ENCODE measurements at places on chromosomes 2 and 18.

GRCh38 chr2:178718283-178718682, 88.9 kb downstream of the TTN start:
- no peak for DNase-seq

DNA sequence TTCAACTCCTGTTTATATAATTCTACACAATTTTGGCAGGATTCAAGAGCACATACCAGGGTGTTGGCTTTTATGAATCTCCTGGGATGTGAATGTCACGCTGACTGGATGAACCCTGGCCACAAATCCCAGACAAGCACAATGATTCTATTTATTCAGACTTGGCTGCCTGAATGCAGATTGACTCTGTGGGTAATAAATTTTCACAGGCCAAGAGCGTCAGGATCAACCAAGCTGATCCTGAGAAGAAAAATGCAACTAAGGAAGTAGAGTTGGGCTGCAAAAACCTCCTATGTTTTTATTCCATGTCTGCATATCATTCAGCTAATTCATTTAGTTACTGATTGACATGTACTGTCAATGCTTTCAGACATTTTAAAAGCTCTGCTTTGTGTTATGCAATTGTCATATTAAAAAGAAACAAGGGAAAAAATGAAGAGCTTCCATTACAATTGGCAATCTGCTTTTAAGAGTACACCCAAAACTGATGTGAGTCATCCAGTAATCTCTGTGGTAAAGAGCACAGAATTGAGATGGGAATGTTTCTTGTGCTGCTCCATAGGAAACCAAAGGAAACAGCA, 173.0 kb upstream of the REV1 start:
- no peak for DNase-seq

DNA sequence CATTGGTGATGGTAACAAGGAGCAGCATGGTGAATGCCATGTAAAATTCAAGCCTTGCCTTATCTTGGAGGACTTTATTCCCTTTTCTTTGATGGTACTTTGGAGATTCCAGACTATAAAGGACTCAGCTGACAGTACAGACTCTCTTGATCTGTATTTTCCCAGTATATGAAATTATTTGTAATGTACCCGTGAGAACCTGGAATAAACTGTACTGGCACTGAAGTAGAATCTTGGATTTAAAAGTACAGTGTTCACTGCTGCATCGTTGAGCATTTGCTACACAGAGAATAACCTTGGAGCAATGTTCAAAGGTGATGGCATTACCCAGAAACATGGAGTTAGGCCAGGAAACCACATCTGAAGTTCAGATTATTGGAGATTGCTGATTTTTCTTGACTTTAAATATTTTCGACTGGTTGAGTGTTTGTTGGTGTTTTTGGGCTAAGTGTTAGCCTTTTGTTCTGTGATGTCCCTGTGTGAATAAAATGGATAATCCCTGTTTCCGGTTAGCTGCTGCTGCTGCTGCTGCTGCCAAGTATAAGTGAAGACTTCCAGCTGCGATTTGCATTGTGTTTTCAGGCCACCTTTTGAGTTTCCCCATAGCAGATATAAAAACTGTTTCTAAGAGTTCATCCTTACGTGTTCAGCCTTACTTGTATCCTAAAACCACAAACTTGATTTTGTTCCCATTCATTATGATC, 122.0 kb downstream of the SPTBN1 start:
- DNase-seq, result no peak

DNA sequence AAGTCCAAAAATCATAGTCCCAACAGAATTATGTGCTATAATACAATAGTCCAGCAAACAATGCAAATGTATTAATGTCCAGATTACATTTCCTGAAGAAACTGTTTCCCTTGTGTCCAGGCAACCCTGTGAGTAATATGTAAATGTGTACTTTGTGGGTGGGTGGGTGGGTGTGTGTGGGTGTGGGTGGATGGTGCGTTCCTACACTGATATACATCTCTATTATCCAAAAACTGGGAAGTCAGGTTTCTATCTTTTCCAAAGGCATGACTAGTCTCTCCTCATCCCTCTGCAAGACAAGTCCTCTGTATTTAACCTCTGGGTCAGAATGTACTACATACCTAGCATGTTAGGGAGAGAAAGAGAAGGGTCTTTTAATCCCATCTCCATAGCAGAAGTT, 71.6 kb downstream of the LNPK start:
- no peak for DNase-seq

GRCh38 chr2:168252976-168253375, 5.6 kb upstream of the STK39 start:
- DNase-seq, result no peak

- DNase-seq, result no peak
These were observed 34.6 kb downstream of the GREB1 start for GRCh38 chr2:11568436-11568835.

All from activated T-helper 1 cell treated with Interleukin-2 at 50 U/mL for 16 hours (primary cell).